GM23248 (cell line): ENCODE measurements at places on chromosomes 4 and X.

GRCh38 chr4:114653675-114654074, 55.1 kb downstream of the UGT8 start:
- DNase-seq, result no peak

GRCh38 chr4:139017861-139018260, 2.3 kb downstream of the NOCT start:
- peak; percentile 31 for DNase-seq

GRCh38 chr4:99215521-99215920, 3.5 kb downstream of the ADH6 start:
- DNase-seq, result no peak

GRCh38 chrX:39012621-39013111, 211.4 kb downstream of the MID1IP1 start:
- peak; percentile 60 for DNase-seq
